Stimulated activated CD8-positive, alpha-beta memory T cell treated with anti-CD3 and anti-CD28 coated beads, Interleukin-4, amount 100 ng/mL, for 48 hours (primary cell): ENCODE measurements at places on chromosomes 2 and 18.

- DNase-seq: peak; percentile 50
Observed at GRCh38 chr2:97716695-97717612, 3.6 kb downstream of the ZAP70 start.

DNA sequence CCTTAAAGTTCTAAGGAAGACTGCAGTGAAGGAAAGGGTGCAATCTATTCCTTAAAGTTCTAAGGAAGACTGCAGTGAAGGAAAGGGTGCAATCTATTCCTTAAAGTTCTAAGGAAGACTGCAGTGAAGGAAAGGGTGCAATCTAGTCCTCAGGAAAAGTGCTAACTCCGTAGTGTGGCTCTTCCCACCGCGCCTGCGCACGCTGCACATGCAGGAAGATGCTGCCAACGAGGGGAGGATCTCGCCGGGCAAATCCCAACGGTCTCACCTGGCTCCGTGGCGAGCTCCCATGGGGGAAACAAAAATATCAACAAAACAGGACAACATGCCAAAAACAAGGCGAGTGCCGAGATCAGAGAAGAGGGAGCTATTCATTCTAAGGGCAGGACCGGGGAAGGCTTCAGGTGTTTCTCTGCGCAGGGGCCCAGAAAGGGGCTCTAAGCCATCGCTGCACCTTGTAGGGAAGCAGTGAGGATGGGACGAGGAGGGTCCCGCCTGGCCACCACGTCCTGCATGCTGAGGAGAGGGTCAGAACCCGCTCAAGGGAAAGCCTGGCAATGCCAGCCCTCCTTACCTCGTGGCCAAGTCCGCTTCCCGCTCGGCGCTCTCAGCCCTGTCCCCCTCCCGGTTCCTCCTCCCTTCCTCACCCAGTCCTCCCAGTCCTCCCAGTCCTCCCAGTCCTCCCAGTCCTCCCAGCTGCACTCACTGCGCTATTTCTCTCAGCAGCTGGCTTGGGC lies 24.5 kb downstream of the TIMM21 start:
- no peak for DNase-seq

DNA sequence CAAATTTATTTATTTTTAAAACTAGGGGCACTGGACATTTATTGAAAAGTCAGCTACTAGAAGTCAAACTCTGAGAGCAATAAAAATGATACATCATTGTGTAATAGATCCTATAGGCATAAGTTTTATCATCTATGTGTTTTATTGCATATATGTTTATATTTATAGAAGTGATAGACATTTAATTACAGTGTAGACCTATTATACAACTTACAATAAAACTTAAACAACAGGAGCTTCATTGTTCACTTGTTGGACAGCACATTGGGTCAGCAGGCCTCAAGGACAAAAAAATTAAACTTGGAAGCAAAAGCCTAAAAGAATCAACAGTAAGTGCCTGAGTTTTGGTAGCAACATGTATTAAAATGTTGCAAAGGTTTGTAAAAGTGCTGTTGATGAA lies 15.0 kb upstream of the ACTR2 start:
- no peak for DNase-seq

DNA sequence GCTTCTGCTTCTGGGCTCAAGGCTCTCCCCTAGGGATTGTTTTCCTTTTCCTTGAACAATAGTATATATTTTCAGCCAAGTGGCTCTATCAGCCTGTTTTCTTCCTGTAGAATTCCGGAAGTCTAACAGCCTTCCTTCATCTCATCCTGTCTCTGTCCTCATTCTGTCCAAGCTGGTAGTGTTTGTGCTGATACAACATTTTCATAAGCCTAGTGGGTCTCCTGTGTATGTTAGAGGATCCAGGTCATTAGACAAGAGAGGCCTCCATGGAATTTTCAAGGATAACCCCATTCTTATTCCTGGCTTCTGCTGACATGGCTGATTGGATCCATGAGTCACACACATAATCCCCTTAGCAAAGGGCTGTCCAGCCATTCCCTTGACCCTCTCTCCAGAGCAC lies 467.6 kb downstream of the PTPRM start:
- no peak for DNase-seq

DNA sequence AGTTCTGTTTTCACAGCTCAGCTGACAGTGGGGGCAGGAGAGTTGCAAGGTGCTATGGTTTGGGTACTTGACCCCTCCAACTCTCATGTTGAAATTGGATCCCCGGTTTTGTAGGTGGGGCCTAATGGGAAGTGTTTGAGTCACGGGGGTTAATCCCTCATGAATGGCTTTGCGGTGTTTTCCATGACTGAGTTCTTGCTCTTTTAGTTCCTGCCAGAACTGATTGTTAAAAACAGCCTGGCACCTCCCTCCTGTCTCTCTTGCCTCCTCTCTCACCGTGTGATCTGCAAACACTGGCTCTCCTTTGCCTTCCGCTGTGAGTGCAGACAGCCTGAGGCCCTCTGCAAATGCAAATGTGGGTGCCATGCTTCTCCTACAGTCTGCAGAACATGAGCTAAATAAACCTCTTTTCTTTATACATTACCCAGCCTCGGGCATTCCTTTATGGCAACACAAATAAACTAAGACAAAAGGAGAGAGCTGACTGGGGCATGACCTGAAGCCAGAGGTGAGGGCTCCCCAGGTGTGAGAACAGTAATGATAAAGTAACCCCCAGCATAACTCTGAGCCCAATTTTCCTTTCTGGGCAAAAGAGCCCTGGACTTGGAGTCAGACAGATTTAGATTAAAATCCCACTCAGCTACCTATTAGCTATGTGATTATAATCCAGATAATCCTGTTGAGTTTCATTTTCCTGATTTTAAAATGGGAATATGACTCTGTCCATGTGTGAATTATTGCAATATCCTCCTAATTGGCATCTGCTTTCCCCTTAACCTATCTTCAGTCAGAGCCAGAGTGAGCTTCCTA lies 64.9 kb upstream of the CAPN13 start:
- no peak for DNase-seq

DNA sequence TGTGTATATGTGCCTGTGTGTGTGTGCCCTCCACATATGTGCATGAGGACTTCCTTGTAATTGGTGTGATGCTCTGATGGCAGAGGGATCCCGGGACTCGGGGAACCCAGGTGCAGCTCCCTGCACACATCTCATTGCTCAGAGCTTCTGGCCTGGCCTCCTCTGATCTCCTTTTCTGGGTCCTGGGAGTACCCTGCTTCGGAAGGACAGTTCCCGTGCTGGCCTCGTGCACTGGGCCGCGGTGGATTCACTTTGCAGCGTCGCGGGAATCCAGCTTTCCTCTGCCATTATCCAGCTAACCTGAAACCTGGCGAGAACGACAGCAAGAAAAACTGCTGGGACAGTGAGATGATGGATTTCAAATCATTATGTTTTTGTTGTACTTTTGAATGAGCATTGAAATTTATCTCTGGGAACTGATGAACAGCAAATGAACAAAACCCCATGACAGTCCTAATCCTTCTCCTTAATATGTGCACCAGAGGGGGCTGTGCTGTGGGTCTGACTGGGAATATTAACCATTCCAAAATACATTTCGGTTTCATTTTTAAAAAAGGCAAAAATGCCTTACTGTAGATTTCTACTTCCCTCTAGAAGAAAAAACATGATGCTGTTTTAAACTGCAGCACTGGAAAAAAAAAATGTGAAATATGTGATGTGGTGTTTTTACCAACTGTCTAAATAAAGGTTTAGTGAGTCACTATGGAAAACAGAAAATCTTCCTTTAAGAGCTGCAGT lies 78.2 kb downstream of the PTGR3 start:
- DNase-seq: peak; percentile 8

DNA sequence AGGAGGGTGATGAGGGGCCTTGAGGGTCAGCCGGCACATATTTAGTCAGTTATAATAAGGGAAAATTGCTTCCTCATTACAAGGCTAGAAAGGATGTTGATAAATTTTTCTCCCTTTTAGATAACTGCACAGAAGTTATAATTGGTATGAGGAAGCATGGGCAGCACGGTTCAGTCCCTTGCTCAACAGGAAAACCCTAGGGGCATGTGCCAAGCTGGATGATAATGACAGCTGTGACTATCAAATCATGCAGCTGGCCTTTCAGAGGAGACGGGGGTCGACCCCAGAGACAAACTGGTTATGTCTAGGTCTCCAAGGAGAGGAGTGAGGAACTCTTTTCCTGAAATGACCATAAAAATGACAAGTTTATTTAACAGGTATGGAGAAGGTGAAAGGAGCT lies 448.1 kb upstream of the VRK2 start:
- DNase-seq: no peak

GRCh38 chr2:111659361-111660333 lies 224.3 kb downstream of the ANAPC1 start:
- DNase-seq: no peak

GRCh38 chr2:155418753-155419152 lies 720.3 kb downstream of the KCNJ3 start:
- no peak for DNase-seq

GRCh38 chr2:240557808-240558207 lies at the start of gene ANKMY1:
Gene ANKMY1 (minus strand): TSS chr2:240557988. CDS start chr2:240557335, 653 bp downstream.
- DNase-seq: peak; percentile 83

- DNase-seq: no peak
Observed at GRCh38 chr2:197097578-197098366, 171.3 kb upstream of the PGAP1 start.

DNA sequence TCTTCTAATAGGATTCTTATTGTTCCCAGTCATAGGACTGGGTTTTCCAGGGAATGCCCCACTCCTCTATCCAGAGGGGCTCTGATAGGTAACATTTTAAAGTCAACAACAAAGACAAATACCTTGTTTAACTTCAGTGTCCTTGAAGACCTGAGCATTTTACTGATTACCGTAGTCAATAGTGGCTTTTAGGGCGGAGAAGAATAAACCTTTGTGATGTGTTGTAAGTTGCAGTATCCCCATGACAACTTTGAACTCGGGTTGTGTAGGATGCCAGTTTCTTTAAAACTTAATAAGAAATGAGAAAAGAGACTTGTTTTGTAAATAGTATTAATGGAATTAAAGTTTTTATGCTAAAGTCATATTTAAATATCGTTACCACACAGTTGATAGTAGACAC lies 6.0 kb downstream of the GATA6 start:
- DNase-seq: no peak

DNA sequence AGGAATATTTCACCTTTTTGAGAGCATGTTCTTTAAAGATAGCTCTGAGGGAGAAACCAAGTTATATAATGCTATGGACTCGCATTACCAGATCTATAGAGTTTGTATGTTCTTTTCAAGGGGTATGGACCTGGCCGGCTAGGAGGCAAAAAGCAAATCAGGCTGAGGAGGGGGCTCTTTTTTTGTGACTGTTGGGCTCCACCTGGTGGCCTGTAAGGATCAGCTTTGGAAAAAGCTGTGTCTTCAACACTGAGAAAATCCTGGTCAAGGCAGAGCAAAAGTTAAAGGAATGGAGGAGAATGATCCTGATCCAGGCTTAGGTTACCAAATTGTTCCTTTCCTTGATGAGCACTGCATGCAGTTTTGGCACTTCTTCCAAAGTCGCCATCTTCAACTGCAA lies 180.5 kb downstream of the DIS3L2 start:
- peak; percentile 37 for DNase-seq

DNA sequence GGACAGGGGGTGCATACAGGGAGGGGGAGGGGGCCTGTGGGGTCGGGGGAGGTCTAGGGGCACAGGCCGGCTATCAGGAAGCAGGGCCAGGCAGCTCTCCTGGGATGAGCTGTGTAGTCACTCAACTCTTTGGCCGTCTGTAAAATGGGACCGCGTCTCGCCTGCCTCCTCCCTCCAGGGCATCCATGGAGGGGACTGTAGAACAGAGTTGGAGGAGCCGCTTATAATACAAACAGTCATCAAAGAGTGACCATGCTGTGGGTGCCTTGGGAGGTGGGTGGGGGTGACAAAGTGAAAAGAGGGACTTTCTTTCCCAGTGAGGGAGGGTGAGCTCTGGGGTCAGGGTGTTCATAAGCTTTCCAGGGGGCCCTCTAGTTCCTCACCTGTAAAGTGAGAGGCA lies 169.6 kb upstream of the HAAO start:
- no peak for DNase-seq

DNA sequence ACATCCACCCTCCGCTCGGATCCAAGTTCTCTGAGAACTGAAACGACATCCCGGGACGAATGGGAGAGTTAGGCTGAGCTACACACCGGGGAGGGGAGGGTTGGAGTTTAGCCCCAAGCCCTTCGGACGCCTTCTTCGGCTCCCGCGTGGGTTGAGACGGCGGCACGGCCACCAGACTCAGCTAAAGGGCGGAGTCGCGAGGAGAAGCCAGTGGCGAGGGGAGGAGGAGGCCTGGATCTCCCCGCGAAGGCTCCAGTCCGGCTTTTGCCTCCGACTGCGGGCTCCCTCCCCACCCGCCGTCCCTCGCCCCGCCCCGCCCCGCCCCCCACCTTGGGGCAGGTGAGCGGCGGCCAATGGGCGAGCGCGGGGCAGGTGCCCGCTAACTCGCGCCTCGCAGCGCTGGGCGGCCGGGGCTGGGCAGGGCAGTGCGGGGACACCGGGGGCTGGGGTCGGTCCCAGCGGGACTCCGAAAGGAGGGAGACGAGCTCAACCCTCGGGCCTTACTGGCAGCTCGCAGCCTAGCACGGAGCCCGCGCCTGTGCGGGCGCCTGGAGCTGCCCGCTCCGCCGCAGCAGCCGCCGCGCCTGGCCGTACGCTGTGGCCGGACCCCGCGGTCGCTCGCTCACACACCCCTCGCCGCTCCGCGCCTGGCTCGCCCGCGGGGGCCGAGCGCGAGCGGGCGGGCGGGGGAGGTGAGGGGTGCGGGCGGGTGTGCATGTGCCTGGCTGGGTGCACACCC lies at the start of gene EMX1:
EMX1 (plus strand) TSS at position 382 of the 739 bp plus-strand sequence; CDS start at position 716, 334 bp downstream.
- peak; percentile 63 for DNase-seq

DNA sequence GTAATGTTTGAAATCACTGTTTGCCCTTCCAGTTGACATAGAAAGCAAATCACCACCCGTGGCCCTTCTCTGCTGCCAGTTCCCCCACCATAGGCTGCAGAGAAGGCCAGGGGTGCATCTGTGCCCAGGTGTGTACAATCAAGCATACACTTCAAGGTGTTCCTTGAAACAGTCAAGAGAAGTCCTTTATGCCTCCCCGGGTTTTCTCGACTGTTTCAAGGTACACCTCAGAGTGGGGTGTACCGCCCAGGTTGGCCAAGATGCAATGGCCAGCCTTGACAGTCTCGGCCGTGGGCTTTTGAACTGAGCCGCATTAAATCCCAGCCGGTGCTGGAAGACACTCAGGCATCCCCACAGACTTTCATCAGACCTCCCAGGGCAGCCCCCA lies 21.0 kb upstream of the ATP9B start:
- DNase-seq: no peak

DNA sequence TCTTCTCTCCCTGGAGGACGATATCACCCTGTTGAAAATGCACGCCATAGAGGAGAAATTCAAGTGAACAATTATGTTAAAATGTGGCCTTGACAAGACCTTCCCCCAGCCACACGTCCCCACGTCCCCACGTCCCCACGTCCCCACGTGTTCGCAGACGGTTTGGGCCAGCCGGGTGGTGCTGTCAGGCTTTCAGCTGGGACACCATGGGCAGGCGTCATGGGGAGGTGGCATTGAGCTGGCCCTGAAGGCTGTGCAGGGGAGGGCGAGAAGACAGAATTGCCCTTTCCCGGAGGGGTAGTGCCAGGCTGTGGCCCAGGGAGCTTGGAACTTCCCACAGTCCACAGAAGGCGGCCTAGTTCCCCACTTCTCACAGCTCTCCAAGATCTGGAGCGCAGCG lies 240.7 kb upstream of the RAB6C start:
- no peak for DNase-seq

GRCh38 chr18:28331551-28331950 lies 154.6 kb upstream of the CDH2 start:
- no peak for DNase-seq
